AG04449 (cell line): ENCODE measurements at places on chromosomes 7 and 10.

DNA sequence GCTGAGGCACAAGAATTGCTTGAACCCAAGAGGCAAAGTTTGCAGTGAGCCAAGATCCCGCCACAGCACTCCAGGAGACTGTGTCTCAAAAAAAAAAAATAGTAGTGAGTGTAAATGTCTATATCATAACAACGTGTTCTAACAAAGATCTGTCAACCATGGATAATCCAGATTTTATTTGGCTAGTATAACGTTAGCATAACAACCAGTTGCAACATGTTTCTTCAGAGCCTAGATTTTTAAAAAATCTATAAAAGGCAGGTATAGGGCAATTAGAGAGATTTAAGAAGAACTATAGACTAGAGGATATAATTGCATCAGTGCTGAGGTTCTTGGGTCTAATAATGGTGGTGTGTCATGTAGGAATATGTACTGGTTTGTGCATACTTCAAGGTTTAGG lies 30.5 kb downstream of the DLG5 start:
- DNase-seq, result no peak

- DNase-seq, result peak; percentile 23
These were observed 78.1 kb downstream of the VSTM4 start for GRCh38 chr10:49037187-49037586.

DNA sequence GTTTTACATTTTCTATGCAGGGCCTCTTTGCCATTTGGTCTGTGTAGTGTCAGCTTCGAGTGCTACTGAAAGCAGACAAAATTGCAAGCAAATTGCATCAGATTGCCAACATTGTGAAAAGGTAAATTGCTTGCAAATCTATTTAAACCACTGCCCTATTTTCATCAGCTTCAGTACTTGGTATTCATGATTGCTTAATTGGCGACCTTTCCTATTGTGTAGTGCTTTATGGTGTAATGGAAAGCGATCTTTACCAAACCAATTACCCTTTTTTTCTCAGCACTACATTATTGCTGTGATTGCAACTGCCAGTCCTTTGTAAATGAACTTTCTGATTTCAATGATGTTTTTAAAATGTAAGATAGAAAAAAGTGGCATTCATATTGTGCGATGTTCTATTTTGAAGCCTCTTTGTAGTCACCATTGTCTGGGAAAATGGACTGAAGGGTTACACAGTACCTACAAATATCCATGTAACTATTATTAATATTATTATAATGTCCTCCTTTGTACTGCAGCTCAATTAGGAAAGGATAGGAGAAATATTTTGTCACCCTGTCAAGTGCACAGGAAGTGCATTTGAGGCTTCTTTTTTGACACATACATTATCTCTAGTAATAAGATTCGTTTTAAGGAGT lies 177.7 kb upstream of the SP8 start:
- no peak for DNase-seq

DNA sequence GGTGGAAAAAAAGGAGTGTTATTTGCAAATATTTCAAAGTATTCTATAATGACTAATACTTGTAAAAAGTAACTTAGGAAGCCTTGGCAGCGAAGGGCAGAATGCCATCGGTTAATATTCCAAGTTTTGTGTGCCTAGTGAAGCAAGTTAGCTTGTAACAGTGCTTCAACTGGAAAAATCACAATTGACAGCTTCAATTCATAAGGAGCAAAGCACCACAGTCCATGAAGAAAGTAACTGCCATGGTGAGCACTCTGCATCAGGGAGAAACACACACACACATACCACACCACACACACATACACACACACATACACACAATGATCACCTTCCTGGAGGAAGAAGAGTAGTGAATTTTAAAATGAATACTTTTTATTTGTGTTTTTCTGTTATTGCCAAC lies 298.3 kb downstream of the CNTNAP2 start:
- no peak for DNase-seq

DNA sequence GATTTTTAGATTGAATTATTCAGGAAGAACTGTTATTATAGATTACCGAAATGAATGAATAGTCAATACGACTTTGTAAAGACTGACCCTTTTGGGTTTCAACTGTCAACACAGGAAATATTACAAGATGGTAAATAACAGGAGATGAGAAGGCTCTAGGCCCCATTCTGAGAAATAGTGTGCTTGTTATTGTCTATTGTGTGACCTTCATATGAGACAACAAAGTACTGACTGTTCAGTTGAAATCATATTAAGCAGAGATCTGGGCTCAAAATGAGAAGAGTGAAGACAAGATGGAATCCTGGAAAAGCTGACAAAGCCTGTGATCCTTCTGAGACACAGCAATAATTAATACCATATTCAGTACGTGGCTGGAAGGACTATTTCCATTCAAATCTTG lies 503.8 kb downstream of the INHBA start:
- DNase-seq, result no peak

DNA sequence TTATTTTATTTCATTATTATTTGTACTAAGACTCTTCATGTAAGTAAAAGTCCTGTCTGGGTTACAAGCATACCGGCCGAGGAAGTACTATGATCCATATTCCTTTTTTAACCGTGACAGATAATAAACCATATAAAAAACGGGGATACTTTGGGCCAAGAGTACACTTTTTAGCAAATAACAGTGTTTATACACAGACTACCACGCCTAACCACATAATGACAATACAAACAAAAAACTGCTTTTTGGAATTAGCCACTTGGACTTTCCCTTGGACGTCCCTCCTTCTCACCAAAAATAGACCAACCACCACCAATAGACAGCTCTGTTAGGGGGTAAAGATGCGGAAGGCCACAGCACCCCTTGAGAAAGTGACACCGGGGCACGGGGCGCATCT lies 800 bp downstream of the MINDY3 start:
- DNase-seq, result no peak

DNA sequence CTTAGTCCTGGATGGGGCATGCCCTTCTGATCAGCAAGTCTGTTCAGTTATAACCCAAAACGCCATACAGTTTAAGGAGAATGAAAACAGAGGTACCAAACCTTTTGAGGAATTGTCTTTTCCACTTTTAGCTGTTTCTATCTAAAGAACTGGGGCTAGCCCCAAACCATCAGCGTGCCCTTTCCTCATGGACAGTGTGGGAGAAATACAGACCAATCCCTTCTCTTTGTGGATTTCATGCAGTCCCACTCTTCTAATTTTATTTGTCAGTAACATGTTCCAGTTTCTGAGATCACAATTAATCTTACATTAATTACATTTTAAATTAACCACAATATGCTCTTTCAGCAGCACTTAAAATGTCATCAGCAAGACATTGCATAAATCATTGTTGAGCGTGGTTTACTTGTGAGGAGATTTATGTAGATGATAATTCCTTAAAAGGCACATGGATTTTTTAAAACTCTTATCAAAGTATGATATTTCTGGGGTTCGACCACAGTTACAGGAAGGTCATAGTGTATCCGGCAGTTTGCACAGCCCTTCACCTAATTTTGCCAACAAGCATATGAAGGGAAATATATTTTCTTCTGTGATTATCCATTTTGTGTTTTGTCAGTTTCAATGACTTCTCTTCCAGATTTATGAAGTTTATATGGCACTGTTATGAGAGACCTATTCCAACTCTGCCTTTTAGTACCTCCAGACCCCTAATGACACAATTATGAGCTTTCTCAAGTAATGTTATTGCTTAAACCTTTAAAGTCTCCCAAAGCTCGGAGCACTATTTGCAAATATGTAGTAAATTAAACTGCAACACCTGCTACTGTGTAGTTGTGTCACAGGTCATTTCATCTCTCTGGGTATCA lies 868.4 kb upstream of the C7orf33 start:
- DNase-seq, result no peak

- no peak for DNase-seq
These were observed 79.6 kb downstream of the ZNF22 start for GRCh38 chr10:45080331-45080730.

DNA sequence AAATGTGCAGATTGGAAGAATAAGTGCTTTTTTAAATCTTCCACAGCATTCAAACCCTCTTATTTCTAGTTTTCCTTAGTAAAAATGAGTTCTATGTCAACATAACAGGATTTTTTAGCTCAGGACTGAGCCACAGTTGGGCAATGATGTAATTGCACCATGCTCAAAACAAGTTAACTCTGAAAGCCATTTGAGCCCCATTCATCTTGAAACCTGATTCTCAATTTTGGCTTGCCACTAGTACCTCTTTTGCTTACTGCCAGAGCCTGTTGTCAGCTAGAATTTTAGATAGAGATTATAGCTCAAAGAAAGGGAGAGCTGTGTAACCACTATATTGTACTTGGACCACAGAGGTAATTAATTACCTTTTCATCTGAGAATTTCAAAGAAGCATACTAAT lies 1028.5 kb upstream of the PHF14 start:
- DNase-seq, result no peak

GRCh38 chr7:47967123-47967522 lies 12.3 kb downstream of the HUS1 start:
- DNase-seq, result no peak

DNA sequence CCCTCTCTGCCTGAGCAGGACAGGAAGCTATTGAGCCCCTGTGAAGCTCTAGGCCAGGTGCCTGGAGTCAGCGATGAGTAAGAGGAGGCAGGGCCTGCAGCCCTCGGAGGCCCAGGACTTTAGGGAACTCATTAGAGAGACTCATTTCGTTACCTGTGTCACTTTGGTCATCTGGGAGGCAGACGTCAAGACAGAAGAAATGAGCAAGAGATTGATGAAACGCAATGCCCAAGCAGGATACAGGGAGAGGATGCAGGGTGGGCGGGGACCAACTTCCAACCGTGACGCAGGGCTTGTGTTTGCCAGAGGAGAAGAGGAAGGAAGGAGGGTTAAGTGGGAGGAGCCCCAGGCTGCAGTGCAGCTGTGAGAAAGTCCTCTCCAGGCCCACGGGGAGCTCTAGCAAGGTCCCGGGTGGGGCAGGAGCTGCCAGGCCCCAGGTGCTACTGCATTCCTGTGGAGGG lies 26.4 kb upstream of the GNA12 start:
- DNase-seq, result no peak

DNA sequence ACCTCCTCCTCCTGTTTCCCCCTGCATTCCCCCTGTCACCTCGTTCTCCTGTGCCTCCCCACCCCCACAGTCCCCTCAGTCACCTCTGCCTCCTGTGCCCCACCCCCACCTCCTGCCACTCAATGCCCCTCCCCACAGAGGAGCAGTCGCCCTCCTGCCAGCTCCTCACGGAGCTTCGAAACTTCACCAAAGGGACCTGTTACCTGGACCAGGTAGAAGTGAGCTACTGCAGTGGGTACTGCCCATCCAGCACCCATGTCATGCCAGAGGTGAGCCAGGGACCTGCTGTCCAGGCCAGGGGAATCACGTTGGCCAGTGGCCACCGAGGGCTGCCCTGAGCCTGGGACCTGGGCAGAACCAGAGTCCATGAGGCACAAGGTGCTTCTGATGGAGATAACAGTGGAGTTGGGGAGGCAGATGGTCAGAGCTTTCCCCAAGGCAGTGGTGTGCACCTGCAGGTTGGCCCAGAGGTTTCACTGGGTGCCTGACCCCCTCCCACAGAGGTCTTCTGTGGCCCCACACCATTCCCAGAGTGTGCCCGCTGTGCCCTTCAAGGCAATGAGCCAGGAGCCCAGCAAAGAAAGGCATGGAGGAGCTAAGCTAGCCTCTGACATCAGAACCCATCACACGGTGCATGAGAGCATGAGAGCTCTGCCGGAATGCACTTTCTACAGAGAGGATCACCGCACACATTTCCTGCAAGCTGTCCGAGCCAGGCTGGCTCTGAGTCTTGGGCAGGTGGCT lies 7.0 kb upstream of the ZNF862 start:
- DNase-seq, result no peak

DNA sequence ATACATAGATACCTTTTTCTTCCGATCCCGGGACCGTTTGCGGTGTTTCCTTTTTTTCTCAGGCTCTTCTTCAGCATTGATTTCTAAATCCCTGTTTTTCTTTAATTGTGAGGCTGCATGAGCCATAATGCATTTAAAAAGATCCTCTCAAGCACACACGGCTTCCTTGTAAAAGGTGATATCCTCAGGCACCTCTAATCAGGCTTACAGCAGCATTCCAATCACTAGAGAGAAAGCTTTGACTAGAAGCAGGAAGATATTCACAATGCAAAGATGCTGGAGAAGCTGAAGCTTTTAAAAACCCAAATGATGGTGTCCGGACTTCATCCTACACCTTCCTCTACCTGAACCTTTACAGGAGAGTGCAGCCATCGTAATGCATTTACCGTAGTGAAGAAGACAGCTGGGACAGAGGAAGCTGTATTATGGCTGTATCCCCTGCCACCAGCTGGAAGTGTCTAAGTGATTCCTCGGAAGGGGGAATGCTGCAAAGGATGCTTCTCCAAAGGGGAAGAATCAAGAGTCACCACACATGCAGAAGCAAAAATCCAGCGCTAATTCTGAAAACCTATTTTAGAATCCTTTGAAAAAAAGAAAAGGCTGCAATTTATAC lies at the start of gene ANK3:
Gene ANK3 (minus strand): TSS at position 463 of the 613 bp plus-strand sequence. CDS start 337 bp downstream, at position 126.
- DNase-seq, result no peak

DNA sequence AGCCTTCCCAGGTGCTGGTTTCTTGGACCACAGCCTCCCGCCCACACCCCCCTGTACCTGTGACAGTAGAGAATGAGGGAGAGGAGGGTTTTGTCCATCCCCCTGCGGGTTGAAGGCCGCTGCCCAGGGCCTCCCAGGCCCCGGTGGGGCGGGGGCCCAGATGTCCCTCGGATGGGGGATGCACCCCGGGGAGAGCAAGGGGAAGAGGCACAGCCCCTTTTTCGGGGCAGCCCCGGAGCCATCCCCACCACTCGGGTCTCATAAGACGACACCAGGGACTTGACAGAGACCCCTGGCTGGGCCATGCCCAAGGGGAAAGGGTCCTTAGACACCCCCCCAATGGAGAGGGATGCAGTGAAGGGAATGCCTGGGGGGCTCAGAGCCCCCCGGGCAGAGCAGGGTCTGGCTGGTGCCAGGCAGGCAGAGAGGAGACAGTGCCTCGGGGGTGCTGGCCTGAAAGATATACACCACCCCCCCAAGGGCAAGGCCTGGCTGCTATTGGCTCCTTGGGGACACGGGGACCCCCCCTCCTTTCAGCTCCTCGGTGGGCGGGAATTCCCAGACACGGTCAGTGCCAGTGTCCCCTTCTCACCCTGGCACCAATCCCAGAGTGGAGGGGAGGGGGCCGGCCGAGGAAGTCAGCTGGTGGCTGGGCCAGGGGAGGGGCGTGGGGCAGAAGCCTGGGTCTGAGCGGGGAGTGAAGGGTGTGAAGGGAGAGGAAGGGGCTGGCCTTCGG lies 3.7 kb upstream of the SPACDR start:
- DNase-seq, result no peak

GRCh38 chr10:71965623-71966022 lies 1.4 kb downstream of the CHST3 start:
- DNase-seq, result no peak

- no peak for DNase-seq
These were observed 769.1 kb downstream of the SUGCT start for GRCh38 chr7:40903872-40904271.
